ENCODE measurements at places on chromosomes 1 and 21.
A peak's percentile ranks its signal among the peaks of the same experiment; 100 is the strongest.

DNA sequence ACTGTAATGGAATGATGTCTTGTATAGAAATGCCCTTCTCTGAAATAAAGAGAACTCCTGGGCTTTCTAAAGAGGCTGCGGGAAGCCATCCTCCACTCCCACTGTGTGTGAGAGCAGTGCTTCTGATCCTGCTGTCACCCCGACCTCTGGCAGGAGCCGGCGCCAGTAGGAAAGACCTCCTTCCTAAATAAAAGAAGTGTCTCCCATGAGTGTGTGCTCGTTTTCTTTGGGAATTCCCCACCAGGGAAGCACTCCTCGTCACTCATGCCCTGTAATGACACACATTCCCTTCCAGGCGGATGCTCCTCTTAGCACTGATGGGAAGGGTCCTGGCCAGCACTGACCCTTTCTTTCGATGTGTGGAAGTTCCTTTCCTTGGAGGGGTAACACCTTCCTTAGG lies 20.1 kb downstream of the AGT start:
- DNase-seq, result no peak

DNA sequence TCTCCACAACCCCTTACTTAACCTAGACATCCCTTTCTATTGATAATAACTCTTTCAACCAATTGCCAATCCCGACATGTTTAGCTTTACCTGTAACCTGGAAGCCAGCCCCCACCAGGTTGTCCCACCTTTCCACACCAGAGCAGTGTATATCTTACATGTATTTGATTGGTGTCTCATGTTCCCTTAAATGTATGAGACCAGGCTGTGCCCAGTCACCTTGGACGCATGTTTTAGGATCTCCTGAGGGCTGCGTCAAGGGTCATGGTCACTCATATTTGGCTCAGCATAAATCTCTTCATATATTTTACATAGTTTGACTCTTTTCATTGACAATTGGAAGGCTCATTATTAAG lies 5.3 kb upstream of the SLC19A1 start:
- no peak for DNase-seq

DNA sequence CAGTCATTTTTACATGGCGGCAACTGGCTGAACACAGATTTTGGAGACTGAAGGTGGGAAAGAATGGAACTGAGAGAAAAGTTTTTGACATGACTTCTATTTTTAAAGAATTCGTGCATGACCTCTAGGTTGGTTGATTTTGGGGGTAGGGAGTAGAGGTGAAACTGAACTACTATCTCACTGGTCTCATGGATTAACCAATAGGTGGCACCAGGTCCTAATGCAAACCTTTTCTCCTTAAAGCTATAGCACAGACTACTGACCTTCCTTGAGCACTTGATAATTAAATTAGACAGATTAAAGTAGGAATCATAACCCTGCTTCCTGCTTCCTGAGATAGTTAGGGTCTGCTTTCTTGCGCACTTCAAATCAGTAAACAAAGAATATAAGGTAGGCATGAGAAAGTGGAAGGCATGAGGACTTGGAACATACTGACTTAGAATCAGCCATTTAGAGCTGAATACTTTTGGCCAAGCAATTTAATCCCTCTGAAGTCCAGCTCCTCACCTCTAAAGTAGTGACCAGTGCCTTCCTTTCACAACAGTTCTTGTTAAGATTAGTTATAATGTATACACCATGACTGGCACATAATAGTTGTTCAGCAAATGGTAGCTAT lies 206.0 kb downstream of the CENPF start:
- DNase-seq, result no peak

GRCh38 chr1:198047913-198048312 lies 108.9 kb upstream of the NEK7 start:
- DNase-seq, result no peak

DNA sequence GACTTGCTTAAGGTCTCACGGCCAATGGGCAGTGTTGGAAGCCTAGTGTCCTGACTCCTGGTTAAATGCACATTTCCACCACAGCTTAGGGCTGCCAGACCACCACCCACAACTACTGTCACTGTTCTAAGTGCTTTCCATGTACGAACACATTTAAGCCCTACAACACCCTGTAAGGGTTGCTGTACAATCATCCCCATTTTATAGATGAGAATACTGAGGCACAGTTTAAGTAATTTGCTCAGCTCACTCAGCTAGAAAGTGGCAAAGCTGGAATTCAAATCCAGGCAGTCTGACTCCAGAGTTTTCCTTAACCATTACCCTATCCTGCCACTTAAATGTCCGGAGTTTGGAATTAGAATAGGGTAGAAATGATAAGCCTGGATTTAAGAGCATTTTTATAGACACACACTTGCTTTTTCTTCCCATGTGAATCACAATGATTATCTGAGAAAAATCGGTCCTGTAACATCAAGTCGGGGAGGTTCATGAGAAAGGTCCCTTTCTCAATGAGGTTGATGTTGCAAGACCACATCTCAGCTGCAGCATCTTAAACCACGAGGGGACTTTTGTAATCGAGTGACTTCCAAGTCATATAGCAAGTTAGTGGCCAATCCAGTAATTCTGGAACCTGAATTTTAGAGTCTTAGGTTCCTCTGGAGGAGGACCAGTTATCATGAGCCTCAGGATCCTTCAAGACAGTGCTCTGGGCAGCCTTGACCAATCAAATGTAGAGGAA lies 8.6 kb downstream of the E2F2 start:
- DNase-seq, result no peak

- no peak for DNase-seq
Observed at GRCh38 chr21:29230551-29231261, 68.0 kb upstream of the BACH1 start.

DNA sequence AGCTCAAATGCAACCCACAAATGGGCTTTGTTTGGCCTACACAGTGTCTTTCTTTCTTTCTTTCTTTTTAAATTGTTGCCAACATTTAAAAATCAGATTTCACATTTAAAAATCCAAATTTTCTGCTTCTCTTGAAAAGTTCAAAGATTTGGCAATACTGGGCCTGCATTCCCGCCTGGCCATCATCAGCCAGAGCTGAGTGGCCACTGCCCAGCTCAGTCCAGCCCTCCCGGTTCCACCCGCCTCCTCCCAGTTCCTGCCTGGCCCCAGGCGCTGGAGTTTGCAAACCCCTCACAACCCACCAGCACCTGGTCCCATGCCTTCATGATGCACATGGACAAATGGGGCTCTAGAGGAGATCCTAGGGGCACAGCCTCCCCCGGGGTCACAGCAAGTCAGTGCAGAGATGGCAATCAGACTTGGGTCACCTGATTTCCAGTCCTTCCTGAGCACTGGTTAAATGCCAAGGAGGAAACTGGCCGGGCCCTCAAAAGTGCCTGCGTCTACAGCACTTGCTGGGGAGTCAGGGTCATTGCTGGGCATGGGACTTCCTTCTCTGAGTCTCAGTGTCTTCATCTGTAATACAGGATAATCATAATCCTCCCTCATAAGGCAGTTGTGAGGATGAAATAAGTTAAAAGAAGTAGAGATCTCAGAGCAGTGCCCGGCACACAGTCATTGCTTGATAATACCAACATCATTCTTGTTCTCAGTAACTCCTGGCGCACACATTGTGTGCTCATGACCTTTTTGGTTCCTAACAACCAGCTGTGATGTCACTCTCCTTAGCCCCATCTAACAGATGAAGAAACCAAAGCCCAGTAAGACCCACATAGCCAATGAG lies 41.0 kb upstream of the LAPTM5 start:
- DNase-seq, result no peak

- no peak for DNase-seq
Observed at GRCh38 chr21:45099571-45099970, 25.2 kb downstream of the ADARB1 start.

GRCh38 chr1:228077565-228078330 lies 4.8 kb upstream of the ARF1 start:
- no peak for DNase-seq

DNA sequence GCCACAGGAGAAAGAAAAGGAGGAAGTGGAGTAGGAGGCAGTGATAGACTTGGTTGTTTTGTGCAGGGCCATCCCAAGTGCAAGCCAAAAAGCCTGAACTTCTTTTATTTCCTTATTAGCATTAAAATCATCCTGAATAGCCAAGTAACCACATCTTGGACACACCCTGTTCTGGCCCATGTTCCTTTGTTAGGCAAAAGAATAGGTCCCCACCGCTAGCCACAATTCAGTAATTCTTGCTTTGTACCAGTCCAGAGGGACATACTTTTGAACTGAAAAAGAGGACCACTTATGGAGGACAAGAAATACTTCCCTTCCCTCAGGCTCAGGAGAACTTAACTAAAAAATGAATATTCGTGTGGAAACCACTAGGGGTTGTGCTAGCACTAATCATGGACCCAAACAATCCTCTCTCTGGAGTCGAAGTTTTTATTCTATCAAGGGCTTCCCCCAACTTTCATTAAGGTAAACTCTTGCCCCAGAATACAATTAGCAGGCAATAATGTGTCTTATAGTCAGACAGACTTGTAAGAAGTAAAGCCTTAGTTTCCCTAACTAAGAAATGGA lies 19.4 kb downstream of the TNFSF4 start:
- DNase-seq, result no peak

- no peak for DNase-seq
Observed at GRCh38 chr1:227732586-227733308, 2.4 kb downstream of the JMJD4 start.

GRCh38 chr21:22192766-22193165 lies 1194.6 kb downstream of the NCAM2 start:
- DNase-seq, result no peak

GRCh38 chr21:45072738-45073300 lies 1.6 kb upstream of the ADARB1 start:
- no peak for DNase-seq

DNA sequence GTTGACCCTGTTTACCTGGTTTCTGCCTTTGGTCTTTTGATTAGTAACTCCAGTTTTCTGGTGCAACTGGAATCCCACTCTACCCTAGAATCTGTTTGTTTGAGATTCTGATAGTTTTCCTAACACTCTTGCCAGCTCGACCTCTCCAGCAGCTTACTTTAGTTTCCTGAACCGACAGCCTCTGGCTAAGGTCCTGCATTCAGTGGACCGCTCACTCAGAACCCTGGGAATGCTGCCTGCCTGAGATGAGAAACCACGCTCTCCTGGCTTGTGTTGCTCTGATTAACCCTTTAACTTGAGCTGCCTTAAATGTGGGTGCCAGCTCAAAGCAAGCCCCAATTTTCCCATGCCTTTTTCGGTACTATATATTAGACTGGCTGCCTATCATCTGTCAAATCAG lies 45.3 kb upstream of the SIPA1L2 start:
- DNase-seq, result no peak

- no peak for DNase-seq
Observed at GRCh38 chr1:113686891-113687618, 72.2 kb downstream of the PHTF1 start.

- DNase-seq, result no peak
Observed at GRCh38 chr1:175537571-175537970, 205.8 kb downstream of the TNR start.

DNA sequence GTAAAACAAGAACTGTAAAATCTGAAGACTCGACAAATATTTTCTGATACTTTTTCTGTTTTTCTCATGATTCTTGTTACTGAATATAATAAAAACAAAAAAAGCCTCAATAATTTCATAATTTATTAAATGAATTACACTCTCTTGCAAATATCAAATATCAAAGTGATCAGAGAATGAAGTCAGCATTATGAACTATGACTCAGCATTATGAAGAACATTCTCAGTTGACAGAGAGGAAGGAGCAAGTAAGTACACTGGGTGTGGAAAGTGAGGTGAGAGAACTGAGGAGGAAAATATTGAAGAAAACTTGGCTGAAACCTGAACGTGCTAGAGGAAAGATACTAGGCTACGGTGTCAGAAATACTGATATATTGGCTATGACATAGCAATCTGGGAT lies 529.5 kb downstream of the KCNT2 start:
- DNase-seq, result no peak

GRCh38 chr1:119909890-119910596 lies 13.7 kb upstream of the ADAM30 start:
- no peak for DNase-seq

DNA sequence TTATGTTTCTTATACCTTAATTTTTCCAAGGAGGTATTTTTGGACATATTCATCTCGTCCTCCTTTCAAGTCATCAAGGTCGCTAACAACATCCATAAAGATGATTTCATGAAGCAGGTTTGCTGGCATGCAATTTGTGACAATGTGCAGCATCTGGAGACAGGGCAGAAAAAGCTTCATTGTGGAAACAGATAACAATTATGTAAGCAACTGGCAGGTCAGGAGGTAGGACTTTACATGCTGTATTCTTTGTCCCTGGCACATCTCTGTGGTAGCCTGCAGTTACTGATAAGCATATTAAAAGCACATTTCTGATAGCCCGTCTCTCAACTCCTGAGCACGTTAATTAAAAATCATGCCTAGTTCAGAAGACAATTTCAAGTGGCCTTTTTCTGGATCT lies 156.8 kb downstream of the LEPR start:
- DNase-seq, result no peak

DNA sequence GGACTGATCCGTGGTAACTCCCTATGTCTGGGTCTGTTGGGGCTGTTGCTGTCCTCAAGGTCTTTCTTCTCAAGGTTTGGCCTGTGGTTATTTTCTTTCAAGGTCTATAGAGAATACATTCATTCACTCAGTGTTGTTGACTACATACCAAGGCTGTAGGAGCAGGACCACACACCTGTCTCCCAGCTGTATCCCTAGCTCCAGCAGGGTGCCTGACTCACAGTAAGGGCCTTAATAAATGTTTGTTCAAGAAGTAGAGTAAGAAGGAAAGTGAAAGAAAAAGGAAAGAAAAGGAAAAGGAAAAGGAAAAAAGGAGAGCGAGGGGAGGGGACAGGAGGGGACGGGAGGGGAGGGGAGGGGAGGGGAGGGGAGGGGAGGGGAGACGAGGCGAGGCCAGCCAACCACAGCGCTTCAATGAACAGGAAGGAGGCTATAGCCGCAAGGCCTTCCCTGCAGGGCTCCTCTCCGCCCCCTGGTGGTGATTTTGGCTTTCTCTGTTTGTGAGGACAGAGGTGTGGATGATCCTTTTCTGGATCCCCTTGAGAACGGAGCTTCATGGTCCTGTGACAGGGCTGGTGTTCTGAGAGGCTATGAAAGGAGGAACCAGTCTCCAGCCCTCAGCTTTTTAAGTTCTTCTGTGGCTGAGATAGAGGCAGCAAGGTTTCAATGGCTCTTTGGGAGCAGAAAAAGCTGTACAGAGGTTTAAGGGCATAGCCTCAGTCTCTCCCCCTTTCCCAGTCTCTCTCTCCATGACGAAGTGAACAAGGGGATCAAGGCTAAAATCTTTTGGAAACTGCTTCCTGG lies 30.6 kb upstream of the LCE5A start:
- DNase-seq, result peak; percentile 73

DNA sequence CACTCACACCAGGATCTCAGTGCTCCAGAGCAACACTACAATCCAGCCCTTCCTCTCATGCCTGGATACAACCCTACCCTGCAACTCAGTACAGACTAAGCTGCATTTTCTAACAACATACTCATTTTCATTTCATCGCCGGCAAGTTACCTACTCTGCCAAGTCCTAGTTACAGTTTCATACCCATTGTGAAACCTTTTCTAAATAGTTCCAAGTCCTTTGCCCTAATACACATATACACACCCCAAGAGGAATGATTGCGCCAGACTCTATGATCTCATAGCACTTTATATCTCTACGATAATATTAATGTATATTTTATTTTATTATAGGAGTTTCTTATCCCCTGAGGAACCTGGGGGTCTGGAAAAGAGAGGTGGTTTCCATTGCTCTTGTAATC lies 122.4 kb downstream of the LMX1A start:
- DNase-seq, result no peak
